Ureter (tissue), 1 donor: ENCODE measurements at places on chromosomes 1 and 21.

GRCh38 chr1:37403166-37403565 lies 71.2 kb upstream of the ZC3H12A start:
- DNase-seq = no peak

GRCh38 chr1:11690397-11691301 lies 861 bp upstream of the DRAXIN start:
- DNase-seq = no peak

DNA sequence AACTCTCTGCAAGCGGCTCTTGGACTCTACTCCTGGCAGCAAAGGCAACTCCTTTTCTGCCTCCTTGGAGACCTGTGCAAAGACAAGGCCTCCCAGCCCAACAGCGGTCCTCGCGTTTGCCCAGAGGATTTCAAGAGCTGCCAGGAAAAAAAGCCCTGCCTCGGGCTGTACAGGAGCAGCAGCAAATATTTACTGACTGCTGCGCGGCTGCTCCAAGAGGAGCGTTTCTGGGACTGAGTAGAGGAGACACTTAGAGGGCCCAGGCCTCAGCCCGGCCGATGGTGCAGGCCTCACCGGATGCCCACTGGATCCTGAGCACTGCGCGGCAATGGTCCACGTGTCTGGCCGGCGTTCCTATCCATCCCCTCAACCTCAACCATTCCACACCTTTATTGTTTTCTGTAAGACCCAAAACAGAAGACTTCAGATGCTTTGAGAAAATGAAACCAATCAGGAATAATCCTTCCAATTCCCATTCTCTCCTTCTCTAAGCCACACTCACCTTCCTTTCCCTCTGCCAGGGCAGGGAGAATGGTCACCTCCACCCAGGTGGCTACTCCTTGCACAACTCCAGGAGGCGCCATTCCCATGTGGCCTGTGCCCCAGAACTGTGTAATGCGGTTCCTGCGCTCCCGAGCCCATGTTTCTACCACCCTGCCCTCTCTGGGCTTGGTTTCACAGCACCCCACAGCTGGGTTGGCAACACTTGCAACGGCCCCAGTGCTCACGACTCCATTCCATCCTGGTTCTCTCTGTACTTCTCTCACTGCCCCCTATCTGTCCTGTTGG lies 215.8 kb downstream of the TRABD2B start:
- no peak for DNase-seq

DNA sequence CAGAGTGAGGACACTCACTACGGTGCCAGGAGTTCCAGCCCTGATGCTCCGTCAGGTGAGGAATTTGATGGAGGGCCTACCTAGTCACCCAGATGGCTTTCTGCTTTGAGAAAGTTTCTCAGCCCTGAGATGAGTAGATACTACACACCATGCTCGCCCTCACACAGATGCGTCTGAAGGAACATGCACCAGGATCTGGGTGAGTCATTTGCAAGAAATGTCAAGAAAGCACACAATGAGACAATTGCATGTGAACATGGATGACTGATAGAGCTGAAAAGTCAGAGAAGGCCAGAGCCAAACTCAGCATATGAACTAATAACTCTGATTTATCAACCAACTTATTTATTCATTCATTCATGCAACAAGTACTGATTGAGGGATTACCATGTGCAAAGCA lies 483.9 kb downstream of the OMA1 start:
- no peak for DNase-seq
